ENCODE measurements at places on chromosomes 3 and 15. TPM values are rescaled to one million over a fixed set of nuclear protein-coding genes. Genes with fewer than 3 reads are reported as not detected.

- H3K36me3 ChIP-seq = no peaks in the 10 kb centered on the region
- no peaks in the 10 kb centered on the region for H3K4me1 ChIP-seq
Measured at GRCh38 chr3:143634427-143634826, 213.8 kb downstream of the SLC9A9 start.

GRCh38 chr3:385151-385550 is 188.6 kb downstream of the CHL1 start:
- H3K27ac ChIP-seq = no peak overlapping the region
- H3K27me3 ChIP-seq = no peaks in the 10 kb centered on the region
- H3K4me3 ChIP-seq = no peak overlapping the region
- no peaks in the 10 kb centered on the region for H3K4me1 ChIP-seq
- no peak for DNase-seq

- no peak for DNase-seq
- H3K4me3 ChIP-seq = no peak overlapping the region
- H3K27ac ChIP-seq = no peak overlapping the region
- H3K4me1 ChIP-seq = peaks cover 5% of the 10 kb centered on the region
- H3K36me3 ChIP-seq = peaks cover 99% of the 10 kb centered on the region
Measured at GRCh38 chr15:48451241-48451640, 120.0 kb downstream of the DUT start.

DNA sequence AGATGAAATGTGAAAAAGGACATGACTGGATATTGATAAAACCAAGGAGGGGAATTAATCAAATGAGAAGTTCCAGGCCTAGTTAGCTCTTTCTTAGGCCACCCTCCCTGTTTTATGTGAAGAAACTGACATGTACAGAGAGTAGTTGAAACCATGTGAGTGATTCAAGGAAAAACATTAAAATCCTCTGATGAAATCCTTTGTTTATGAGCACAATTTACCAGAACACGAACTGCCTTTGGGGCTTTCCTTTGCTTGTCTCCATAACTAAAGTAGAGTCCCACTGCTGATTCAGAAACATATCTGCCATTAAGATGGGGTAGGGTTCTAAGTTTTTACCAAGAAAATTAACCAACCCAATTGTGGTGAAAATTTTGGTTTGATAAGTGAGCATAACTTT is 558.3 kb downstream of the NR2F2 start:
- H3K4me3 ChIP-seq = no peak overlapping the region
- H3K27ac ChIP-seq = no peak overlapping the region
- no peak for DNase-seq
- no peaks in the 10 kb centered on the region for H3K36me3 ChIP-seq

- peak overlapping the region; percentile 71 for H3K27ac ChIP-seq
- peaks cover 21% of the 10 kb centered on the region for H3K4me1 ChIP-seq
- peaks cover 53% of the 10 kb centered on the region for H3K36me3 ChIP-seq
- H3K4me3 ChIP-seq = no peak overlapping the region
Measured at GRCh38 chr3:52670621-52671521, 14.8 kb downstream of the PBRM1 start.

DNA sequence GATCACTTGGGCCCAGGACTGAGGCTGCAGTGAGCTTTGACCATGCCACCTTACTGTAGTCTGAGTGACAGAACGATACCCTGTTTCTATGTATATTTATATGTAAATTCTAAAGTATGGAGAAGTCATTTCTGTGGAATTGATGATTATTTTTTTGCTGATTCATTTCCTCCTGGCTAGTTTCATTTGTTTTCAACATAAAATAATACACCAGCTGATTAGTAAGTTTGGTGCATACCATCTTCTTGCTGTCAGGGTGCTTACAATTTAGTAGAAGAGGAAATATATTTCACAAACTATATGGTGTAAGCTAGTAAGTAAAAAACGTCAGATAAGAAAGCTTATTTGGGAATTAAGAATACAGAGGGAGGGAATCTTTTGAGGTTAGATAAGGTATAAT is 36.0 kb downstream of the SLC25A26 start:
- H3K4me3 ChIP-seq = no peak overlapping the region
- no peak for DNase-seq
- no peak overlapping the region for H3K27ac ChIP-seq
- H3K36me3 ChIP-seq = no peaks in the 10 kb centered on the region

Gene GOLGA6L4
- total RNA-seq = 0.50 TPM

DNA sequence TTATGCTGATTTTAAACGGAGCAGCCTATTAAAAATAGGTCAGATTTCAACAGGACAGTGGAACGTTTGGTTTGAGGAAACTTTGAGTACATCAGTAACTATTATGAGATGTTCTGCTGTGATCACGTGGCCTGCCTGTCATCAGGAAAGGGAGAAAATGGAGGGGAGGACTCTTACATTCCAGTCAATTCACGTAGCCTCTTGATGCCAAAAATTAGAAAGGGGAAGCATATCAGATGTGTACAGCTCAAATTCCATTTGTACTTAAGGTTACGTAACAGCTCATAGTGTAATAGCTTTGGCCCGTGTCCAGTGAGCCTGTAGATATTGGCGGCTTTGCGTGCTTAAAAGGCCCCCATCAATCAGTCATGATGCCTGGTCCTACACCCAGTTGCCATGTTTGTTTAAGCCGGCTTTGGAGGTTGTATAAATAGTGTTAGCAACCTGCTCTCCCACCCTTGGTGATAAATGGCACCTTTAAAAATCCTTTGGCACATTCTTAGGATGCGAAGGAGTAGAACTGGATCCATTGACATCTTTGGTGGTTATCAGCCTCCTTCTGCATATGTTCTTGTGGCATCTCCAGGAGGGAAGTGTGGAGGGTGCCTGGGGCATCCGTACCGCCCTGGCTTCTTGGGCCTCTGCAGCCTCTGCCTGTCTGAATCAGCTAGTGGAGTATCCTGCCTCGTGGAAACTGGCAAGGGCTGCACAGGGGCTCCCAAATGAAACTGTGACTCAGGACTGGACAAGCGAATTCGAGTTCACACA is 163.9 kb downstream of the THSD4 start:
- DNase-seq = peak; percentile 94
- no peaks in the 10 kb centered on the region for H3K27me3 ChIP-seq
- peaks cover 32% of the 10 kb centered on the region for H3K4me1 ChIP-seq
- no peaks in the 10 kb centered on the region for H3K36me3 ChIP-seq

DNA sequence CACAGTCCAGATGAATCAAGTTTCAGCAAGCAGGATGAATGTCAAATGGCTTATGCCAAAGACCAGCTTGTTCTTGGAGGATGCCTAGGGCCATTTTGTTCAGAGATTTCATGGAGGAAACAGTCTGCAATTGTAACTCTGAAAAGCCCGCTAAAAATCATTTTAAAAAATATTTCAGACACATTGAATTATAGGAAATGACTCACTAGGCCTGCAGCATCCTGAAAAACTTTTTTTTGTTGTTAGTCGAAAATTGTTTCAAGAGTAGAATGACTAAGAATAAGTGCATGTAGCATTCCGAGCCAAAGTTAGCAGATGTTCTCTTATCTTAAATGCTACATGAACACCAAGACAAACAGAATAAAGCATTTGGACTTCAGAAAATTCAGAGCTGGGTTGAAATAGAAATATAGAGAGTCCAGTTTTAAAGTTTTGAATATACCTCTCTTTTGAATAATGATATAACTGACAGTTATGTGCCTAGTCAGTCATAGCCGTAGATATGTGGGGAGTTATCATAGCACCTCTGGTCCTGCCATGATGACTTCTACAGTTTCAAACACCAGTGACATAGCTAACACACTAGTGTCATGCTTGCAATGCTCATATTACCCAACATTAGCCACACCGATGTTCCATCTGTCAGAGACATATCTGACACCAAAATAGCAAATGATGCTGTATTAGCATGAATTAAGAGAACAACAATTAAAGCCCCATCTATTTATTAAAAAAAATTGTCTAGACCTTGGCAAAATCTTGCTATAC is 1462.8 kb upstream of the GBE1 start:
- H3K36me3 ChIP-seq = no peaks in the 10 kb centered on the region
- no peaks in the 10 kb centered on the region for H3K27me3 ChIP-seq
- H3K27ac ChIP-seq = no peak overlapping the region
- no peak overlapping the region for H3K4me3 ChIP-seq
- no peaks in the 10 kb centered on the region for H3K4me1 ChIP-seq

Gene ANKRD34C
- total RNA-seq = not detected

GRCh38 chr3:154275965-154276364 is 48.3 kb downstream of the DHX36 start:
- no peak overlapping the region for H3K27ac ChIP-seq
- DNase-seq = no peak
- H3K27me3 ChIP-seq = no peaks in the 10 kb centered on the region
- no peak overlapping the region for H3K4me3 ChIP-seq
- peaks cover 17% of the 10 kb centered on the region for H3K4me1 ChIP-seq

Gene CCR9
- total RNA-seq = not detected

DNA sequence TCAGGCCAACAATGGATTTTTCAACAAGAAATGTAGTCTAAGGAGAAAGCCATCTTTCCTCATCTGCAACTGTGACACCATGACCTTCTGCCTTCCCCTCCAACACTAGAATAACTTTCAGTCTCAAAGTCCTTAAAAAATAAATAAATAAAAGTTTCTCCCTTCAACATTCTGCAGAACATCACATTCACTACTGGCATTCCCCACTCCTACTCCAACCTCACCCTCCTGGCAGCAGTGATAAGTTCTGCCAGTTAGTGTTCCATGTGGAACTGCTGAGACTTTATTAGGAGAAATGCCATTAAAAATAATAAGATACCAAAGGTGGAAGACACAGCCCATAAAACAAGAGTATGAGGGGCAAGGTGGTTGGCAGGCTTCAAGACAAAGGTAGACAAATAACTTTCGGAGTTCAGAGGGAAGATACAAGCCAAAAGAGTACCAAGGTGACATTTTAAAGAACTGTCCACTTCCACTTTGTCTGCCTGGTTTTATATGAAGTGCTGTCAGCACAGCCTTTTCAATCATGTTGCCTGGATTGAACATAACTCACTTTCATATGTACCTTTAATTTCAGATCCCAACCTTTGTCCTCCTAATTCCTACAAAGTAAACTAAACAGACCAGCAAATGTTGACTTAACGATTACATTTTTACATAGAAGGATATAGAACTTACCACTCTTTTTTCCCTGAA is 37.5 kb upstream of the RSL24D1 start:
- DNase-seq = no peak
- H3K36me3 ChIP-seq = no peaks in the 10 kb centered on the region
- no peak overlapping the region for H3K4me3 ChIP-seq
- no peaks in the 10 kb centered on the region for H3K4me1 ChIP-seq
- no peaks in the 10 kb centered on the region for H3K27me3 ChIP-seq

- H3K4me1 ChIP-seq = peaks cover 27% of the 10 kb centered on the region
- DNase-seq = no peak
- H3K36me3 ChIP-seq = no peaks in the 10 kb centered on the region
Measured at GRCh38 chr3:51063053-51063452, 322.0 kb upstream of the MANF start.

DNA sequence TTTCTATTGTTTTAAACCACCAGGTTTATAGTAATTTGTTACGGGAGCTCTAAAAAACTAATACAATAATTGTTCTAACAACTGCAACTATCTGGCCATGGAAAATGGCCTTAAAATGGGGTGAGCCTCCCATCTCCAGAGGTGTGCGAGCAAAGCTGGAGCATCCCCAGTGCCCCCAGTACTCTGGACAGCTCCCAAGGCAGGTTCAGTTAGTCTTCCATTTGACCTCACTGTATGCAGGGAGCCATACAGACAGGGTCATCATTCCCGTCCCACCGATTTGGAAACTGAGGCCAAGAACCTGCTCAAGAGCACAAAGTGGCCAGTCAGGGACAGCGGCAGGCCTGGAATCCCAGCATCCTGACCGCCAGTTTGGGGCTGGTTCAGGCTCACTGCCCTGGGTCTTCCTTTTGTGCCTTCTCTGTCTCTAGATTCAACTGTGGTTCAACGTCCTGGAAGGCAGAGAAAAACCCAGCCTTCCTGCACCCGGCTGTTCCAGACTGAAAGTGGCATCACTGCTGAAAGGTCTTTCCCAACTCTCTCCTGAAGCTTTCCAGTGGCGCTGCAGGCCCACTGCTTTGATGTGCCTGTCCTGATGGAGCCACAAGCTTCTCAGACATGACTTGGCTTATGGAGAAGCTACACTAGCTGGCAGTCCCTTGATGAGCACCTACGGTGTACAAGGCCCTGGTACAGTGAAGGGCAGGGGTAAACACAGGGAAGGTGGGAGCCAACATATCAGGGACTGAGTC is 76.6 kb upstream of the LINGO1 start:
- no peaks in the 10 kb centered on the region for H3K4me1 ChIP-seq
- H3K36me3 ChIP-seq = no peaks in the 10 kb centered on the region

- no peaks in the 10 kb centered on the region for H3K36me3 ChIP-seq
- peak overlapping the region; percentile 98 for H3K27ac ChIP-seq
- H3K4me3 ChIP-seq = peak overlapping the region; percentile 88
- no peak for DNase-seq
- H3K27me3 ChIP-seq = no peaks in the 10 kb centered on the region
- H3K4me1 ChIP-seq = peaks cover 36% of the 10 kb centered on the region
Measured at GRCh38 chr3:195441476-195441991, 1.3 kb downstream of the ACAP2 start.

Gene DIPK2A
- 56.1 TPM for total RNA-seq

Gene ZCWPW2
- total RNA-seq = 2.2 TPM

Gene NAALADL2
- 10.7 TPM for total RNA-seq

DNA sequence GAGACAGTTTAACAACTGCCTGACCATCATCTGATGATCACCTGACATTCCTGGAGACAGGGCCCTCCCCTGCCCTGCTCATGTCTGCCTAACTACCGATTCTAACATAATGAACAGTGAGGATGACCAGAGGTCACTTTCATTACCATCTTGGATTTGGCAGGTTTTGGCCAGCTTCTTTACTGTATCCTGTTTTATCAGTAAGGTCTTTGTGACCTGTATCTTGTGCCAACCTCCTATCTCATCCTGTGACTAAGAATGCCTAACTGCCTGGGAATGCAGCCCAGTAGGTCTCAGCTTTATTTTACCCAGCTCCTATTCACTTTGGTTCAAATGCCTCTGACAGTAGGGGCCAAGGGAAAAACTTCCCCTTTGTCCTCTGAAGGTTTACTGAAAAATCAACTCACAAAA is 40.2 kb downstream of the METTL6 start:
- DNase-seq = no peak
- H3K36me3 ChIP-seq = no peaks in the 10 kb centered on the region
- no peak overlapping the region for H3K4me3 ChIP-seq
- peaks cover 3% of the 10 kb centered on the region for H3K4me1 ChIP-seq
- no peaks in the 10 kb centered on the region for H3K27me3 ChIP-seq
- H3K27ac ChIP-seq = no peak overlapping the region

- no peaks in the 10 kb centered on the region for H3K27me3 ChIP-seq
- no peaks in the 10 kb centered on the region for H3K36me3 ChIP-seq
- H3K27ac ChIP-seq = no peak overlapping the region
- DNase-seq = no peak
Measured at GRCh38 chr3:39272191-39272590, 7.6 kb downstream of the CX3CR1 start.

Gene CAMK2N2
- total RNA-seq = not detected
